ENCODE measurements at places on chromosomes 7 and 10.

DNA sequence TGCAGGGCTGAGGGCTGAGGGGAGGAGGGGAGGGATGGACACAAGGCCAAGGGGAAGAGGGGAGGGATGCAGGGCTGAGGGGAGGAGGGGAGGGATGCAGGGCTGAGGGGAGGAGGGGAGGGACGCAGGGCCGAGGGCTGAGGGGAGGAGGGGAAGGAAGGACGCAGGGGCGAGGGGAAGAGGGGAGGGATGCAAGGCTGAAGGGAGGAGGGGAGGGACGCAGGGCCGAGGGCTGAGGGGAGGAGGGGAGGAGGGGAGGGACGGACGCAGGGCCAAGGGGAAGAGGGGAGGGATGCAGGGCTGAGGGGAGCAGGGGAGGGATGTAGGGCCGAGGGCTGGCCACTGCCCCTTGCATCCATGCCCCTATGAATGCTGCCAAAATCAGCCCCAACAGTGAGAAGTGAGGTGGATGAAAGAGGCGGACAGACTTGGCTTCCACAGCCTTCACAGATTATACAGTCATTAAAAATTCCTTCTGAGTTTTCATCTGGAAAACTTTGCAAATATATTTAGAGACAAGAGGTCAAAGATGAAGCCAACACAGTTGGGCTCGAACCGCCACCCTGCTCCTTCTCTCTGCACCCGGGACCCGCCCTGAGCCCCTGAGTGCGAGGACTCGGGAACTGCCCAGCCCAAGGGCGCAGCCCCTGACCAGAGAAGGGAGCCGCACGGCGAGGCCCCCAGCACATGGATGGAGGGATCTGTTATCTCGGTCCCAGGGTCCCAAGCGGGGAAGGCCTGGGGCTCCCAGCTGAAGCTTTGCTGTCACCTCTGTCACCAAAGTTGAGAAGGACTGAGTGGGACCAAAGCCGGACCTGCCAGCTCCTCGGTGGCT, 65.8 kb downstream of the DIP2C start:
- no peak for DNase-seq

DNA sequence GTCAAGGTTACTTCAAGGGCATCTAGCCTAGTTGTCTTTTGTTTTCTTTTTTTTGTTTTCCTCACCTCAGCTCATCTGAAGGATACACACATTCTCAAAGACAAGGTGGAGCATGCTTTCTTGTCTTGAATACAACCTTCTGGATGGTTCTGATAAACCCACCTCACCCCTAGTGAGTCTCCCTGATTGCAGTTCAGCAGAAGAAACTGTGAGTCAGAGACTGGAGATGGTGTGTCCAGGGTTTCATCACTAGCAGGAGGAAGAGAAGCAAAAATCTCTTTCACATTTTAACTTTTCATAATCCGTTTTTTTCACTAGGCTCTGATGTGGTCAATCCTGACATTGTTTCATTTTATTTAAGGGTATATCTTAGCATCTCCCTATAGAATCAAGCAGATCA, 143.0 kb upstream of the NRBF2 start:
- no peak for DNase-seq

DNA sequence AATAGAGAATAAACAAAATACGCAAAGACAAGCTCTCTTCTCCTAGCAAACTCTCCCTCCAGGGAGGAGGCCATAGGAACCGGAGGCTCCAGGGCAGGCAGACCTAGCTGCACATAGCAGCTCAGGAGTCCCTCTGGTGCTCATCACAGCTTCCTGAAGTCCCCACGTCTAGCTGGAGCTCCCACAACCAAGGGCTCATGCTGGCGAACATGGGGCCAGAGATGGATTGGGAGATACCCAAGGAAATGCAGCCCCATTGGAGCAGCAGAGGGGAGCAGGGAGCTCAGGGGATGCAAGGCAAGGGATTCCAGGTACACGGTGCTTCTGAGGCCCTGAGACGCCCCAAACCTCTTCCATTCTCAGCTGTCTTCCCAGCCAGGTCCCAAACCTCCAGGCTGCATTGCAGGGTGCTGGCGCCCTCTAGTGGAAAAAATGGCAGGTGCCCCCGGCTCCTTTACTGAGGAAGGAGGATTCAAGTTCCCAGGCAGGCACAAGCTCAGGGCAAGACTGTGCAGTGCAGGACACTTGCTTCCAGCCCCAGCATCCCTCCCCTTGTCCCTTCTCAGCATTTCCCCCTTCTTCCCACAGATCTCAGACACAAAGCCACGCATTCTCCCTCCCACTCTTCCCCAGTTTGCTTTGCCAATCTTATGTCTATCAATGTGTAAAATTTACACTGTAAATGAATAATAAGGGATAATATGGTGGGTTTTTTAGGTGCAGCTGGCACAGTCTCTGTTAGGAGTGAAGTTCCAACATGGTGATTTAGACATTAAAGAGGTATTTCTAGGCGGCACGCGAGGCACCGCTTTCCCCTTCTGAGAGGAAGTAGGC, 46.2 kb downstream of the GPAM start:
- DNase-seq, result peak; percentile 86

DNA sequence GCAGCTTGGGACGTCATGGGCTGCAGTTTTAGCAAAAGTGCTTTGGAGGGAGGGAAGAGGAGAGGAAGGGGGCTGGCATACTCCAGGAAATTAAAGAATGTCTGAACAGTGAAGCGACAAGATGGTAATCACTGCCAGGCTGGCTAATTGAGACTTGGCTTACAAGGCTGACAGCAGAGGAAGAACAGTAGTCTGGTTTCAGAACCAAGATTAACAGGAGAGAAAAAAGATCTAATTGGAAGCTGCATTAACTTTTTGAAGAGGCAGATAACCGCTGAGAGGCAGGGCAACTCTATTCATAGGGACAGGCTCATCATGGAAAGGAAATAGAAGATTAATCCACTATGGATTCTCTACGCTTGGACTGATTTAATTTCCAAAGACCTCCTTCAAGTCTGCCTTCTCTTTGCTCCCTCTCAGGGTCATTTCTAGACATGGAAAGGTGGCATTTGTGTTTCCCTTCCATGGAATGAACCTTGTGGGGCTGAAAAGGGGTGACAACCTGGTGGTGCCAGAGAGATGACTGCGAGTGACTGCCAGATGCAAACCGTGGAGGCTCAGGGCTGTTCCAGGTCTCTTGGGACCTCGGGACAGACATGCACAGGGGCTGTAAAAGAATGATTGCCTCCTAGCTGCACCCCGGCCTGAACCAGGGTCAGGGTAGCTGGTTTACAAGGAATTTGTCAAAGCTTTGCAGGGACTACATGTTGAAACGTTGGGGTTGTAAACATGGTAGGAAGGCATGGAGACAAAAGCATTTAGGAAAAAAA, 210.2 kb upstream of the NPY start:
- DNase-seq, result no peak

GRCh38 chr7:77653572-77653971, 42.7 kb upstream of the RSBN1L start:
- DNase-seq, result no peak

GRCh38 chr7:147894271-147894670, 696.3 kb upstream of the C7orf33 start:
- DNase-seq, result no peak

DNA sequence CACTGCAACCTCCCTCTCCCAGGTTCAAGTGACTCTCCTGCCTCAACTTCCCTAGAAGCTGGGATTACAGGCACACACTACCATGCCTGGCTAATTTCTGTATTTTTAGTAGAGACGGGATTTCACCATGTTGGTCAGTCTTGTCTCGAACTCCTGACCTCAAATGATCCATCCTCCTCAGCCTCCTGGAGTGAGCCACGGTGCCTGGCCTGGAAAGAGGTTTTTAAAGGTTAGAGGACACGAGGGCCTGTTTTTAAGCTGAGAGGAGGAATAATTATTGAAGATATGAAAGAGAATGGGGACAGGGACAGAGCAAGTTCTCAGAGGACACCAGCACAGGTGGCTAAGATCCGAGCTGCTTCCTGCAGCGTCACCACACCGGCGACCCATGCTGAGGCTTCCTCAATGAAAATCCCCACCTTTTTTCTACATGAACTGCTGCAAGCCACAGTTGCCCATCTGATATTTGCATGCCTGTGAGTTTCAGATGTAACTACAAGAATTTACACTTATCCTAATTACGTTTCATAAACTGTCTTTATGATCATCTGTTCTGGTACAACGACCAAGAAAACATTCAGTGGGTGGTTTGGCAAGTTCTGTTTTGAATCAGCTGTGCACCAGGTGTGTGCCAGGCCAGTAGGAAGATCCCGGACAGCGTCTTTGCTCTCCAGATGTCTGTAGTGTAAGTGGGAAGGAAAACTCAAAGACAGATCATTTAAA, 76.0 kb downstream of the HIP1 start:
- DNase-seq, result no peak

- no peak for DNase-seq
Observed at GRCh38 chr7:95427914-95428516, 6.8 kb downstream of the PON2 start.

GRCh38 chr10:114703377-114704107, 45.5 kb upstream of the ABLIM1 start:
- no peak for DNase-seq

DNA sequence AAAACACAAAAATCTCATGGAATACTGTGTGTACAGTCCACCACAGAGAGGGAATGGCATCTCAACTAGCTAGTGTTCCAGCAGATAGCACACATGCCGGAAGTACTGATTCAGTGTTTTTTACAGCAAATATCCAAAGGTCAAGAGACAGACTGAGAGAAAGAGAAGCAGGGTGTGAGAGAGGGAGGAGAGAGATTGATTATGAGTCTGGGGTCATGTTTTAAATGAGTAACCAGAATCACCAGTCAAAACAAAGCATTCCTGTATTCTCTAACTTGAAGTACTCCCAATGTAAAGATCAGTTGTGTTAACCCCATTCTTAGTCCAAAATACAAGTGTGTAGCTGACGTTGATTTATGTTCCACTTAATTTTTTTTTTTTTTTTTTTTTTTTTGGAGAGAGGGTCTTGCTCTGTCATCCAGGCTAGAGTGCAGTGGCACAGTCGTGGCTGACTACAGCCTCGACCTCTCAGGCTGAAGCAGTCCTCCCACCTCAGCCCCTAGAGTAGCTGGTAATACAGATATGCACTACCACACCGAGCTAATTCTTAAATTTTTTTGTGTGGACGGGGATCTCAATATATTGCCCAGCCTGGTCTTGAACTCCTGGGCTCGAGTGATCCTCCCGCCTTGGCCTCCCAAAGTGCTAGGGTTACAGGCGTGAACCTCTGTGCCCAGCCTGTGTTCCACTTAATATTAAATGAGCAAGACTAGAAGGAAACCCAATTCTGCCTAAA, 114.2 kb downstream of the TAF3 start:
- DNase-seq, result no peak

DNA sequence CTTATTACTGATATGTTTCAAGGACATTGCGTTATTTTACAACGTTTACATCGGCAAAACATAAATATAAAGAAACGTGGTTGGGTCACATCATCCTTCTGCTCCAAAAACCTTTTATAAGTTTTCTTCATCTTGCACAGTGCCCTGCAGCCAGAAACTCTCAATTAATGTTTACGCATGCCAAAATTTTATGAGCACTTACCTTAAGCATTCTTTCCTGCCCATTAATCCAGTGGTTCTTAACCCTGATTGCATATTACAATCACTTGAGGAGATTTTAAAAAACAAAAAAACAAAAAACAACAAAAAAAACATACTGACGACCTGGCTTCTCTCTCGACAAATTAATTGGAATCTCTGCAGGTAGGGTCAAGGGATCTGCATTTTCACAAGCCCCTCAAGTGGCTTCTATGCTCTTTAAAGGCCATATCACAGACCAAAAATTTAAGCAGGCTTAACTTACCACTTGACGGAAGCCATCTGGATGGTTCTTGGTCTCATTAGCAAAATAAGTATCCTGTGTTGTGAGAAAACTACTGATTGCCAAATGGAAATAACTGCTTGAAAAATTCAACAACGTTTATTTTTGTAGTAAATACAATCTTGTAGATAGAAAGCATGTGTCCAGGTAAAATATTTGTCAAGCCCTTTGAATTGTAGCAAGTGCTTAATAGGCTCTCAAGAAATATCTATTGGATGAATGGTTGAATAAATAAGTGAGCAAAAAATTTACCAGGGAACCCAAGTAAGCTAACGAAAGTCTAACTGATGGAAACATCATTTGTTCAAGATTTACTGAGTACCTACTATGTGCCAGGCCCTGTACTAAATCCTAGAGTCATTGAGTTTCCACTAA, 30.9 kb upstream of the SLC16A12 start:
- no peak for DNase-seq

DNA sequence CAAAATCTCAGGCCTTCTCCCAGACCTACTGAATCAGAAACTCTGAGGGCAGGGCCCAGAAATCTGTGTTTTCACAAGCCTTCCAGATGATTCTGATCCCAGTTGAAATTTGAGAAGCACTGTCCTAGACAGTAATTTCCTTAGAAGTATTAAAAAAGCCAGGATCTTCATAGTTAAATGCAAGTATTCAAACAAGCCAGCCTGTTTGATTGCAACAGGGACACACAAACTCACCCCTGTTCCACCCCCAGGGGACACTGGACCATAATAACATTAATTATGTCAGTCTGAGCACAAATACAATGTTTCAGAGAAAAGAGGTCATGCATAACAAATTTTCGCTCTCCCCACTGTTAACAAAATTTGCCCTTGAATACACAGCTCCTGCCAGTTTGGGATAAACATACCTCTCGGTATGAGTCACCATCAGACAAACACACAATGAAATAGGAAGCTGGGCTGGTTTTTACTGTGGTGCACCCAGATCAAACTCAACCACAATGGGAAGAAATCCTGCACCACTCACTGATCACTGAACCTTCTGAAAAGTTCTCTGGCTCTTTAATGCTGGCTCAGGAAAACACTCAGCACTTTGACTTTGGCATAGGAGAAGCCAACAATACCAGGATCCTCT, 34.3 kb downstream of the ABLIM1 start:
- DNase-seq, result no peak

DNA sequence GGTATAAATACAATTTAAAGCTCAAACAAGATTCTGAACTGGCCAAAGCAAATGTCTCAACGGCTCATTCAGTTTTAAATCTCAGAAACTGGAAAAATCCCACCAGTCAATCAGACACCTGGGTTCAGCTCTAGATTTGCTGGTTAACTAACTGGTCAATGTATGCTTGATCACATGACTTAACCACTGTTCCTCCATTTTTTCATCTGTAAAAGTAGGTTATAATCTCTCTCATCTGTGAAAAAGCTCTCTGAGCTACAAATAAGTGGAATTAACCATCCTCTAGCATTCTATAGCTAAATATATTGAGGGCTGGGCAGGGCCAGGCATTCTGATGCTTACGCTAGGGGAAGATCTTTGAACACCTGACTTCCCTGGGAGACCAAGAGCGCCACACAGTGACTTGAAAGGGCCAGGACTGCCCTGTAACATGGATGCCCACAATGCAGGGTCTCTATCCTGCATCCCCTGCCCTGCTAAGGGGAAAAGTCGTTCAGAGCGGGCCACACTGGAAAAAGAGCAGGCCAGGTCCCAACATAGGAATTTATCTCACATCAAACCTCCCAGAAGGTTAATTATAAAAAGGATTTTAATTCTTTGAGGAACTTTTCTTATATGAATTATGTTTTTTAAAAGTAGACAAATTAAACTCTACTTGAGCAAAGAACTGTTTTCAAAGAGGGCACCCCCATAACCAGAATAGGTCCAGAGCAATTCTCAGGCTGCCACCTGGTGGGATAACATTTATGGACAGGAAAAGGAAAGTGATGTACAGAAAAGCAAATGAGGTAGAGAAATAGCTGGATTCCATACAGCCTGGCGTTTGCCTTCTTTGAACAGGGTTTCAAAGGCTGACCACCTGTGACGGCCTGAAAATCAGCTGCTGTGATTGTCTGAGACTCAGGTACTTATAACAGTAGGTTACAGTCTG, 1.8 kb downstream of the RP9 start:
- peak; percentile 33 for DNase-seq

All from stimulated activated CD8-positive, alpha-beta memory T cell treated with anti-CD3 and anti-CD28 coated beads, Interleukin-4, amount 100 ng/mL, for 48 hours (primary cell).